Frontal cortex (tissue), 4 donors: ENCODE measurements at places on chromosomes 1 and 21.

GRCh38 chr21:32320726-32321125 lies 22.1 kb downstream of the MRAP start:
- DNase-seq: no peak

GRCh38 chr1:210076620-210077019 lies 138.6 kb downstream of the SYT14 start:
- DNase-seq: no peak

GRCh38 chr1:222126052-222126451 lies 384.2 kb upstream of the DUSP10 start:
- DNase-seq: no peak

DNA sequence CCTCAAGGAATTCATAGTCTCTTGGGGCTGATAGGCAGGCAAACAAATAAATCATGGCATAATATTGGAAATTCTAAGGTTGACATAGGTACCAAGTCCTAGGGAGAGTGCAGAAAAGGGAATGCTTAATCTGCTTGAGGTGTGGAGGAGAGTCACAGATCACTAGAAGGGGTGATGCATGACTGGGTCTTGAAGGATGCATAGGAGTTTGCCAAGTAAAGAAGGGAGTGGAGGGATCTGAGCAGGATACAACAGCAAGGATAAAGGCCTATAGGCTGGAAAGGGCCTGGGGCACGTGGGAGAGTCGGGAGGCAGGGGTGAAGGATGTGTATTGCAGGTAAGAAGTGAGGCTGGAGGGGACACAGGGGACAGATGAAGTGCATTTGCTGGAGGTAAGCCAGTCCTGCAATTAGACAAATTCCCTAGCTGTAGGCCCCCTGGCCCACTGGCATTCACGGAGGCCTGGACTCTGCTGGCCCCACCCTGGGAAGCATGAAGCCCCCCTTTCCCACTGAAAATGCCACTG lies 15.9 kb downstream of the IGSF21 start:
- no peak for DNase-seq

- no peak for DNase-seq
These were observed 16.0 kb upstream of the ZBTB8B start for GRCh38 chr1:32448773-32449456.

DNA sequence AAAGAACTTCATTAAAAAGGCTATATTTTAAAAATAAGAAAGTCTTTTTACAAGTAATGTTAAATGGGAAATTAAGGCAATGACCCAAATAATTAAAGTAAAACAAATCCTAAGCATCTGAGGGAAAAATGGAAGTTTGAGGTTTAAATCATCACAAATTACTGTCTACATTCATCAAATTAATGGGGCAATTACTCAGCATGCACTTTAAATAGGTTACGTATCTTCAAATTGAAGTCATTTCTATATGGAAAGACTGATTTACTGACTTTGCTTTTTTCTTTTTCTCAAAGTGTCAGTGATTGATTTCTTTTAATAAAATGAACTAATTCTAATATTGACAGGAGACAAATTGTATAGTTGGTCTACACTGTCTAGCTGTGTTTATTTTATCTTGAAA lies 1452.3 kb downstream of the NCAM2 start:
- DNase-seq: no peak

GRCh38 chr21:44875316-44875700 lies 1.8 kb upstream of the PTTG1IP start:
- no peak for DNase-seq

DNA sequence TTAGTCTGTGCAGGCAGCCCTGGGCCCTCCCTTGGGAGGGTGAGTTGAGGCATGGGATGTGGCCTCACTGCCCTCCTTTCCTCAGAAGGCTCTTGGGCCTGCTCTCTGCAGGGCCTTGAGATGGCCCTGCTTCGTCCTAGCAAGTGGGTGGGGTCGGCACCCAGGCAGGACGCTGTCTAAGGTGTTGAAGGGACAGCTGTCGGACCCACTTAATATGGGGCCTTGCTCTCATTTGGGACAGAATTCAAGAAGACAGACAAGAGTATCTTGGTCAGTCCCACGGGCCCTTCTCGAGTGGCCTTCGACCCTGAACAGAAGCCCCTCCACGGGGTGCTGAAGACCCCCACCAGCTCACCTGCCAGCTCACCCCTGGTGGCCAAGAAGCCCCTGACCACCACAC lies 26.0 kb upstream of the PDXK start:
- DNase-seq: no peak

DNA sequence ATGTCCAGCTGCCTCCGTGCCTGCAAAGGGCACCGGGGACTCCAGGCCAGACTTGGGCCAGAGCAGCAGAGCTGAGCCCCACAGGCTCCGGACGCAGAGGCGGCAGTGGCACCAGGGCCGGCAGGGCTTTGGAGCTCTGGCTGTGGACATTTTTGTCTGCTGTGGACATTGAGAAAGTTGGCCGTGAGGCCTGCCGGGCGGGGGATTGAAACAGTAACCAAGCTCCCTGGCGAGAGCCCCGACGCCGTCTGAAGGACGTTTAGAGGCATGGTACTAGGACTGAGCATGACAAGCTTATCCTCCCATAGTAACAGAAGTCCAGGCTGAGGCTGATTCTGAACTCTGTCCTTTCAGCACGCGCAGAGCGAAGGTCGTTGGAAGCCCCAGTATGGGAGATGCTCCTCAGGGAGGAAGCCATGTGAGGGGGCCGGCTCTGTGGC lies 323.8 kb downstream of the AMY1C start:
- DNase-seq: no peak

- no peak for DNase-seq
These were observed 642.7 kb upstream of the CXADR start for GRCh38 chr21:16870103-16870502.

GRCh38 chr1:54475357-54475881 lies 69.2 kb upstream of the SSBP3 start:
- DNase-seq: no peak
